AML-193 (cell line): ENCODE measurements at places on chromosomes 1 and 21.

DNA sequence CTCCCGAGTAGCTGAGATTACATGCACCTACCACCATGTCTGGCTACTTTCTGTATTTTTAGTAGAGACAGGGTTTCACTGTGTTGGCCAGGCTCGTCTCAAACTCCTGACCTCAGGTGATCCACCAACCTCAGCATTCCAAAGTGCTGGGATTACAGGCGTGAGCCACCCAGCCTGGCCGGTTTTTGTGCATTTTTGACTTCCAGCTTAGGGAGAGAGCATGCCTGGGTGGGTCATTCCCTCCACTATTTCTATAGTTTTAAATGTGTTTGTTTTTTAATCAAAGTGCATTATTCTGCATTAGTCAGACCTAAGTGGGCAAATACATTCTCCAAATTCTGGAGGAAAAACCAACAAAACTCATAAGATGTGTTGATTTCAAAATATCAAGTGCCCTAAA lies 207.4 kb upstream of the NRIP1 start:
- no peak for DNase-seq

DNA sequence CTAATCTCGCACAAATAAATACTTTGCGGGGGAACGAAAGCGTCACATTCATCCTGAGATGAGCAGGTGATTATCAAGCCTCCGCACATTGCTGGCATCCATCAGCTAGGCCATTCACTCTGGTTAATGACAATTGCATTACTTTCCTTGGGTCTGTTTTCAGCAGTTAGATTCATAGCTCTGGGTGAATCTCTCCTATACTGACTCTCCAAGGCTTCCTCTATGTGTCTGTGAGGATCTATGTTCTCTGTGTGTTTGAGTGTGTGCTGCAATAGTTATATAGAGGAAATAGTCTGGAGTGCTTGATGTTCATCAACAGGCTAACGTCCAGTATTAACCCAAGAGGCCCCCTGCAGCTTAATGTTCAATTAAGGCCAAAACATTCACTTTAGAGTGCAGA lies 133.0 kb upstream of the CTTNBP2NL start:
- DNase-seq, result no peak

GRCh38 chr1:7301664-7301981 lies 469.5 kb upstream of the VAMP3 start:
- DNase-seq, result no peak

DNA sequence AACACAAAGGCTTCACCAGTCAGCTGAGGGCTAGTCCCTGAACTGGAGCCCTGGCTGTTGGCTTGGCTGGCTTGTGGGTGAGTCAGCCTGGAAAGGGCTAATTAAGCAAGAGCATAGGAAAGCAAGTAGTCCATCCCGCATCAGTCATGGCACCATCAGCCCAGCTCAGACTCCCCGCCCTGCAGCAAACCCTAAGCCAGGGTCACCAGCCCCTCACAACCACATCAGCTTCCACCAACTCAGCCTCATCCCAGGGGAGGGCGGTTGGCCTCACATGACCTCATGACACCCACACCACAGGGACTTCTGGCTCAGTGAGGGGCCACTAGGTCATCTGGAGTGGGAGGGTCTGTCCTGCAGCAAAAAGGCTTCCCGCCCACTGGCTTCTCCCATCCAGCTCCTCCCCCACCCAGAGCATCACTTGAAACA lies 7.0 kb upstream of the SPATC1L start:
- DNase-seq, result no peak

GRCh38 chr1:186618401-186619170 lies 61.6 kb downstream of the PTGS2 start:
- DNase-seq, result peak; percentile 96

DNA sequence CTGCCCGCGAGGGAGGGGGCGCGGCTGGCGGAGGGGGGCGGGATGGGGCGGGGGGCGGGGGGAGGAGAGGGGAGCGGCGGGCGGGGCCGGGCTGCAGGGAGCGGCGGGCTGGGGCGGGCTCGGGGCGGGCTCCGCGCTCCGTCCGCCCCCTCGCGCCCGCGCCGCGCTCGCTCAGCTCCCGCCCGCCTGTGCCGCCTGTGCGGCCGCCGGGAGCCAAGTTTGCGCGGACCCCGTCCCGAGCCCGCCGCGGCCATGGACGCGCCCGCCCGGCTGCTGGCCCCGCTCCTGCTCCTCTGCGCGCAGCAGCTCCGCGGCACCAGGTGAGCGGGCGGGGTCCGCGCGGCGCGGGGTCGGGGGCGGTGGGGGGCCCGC lies at the start of gene GABRD:
Gene GABRD (plus strand): TSS at position 174 of the 372 bp plus-strand sequence. CDS start 79 bp downstream, at position 253.
- no peak for DNase-seq

- DNase-seq, result no peak
These were observed 59.8 kb upstream of the MUTYH start for GRCh38 chr1:45400049-45400448.

GRCh38 chr1:80359666-80360065 lies 1353.1 kb upstream of the ADGRL4 start:
- DNase-seq, result no peak

- peak; percentile 54 for DNase-seq
These were observed 27.4 kb downstream of the SYF2 start for GRCh38 chr1:25204797-25205480.

GRCh38 chr1:92543131-92544055 lies 56.7 kb upstream of the GFI1 start:
- no peak for DNase-seq

DNA sequence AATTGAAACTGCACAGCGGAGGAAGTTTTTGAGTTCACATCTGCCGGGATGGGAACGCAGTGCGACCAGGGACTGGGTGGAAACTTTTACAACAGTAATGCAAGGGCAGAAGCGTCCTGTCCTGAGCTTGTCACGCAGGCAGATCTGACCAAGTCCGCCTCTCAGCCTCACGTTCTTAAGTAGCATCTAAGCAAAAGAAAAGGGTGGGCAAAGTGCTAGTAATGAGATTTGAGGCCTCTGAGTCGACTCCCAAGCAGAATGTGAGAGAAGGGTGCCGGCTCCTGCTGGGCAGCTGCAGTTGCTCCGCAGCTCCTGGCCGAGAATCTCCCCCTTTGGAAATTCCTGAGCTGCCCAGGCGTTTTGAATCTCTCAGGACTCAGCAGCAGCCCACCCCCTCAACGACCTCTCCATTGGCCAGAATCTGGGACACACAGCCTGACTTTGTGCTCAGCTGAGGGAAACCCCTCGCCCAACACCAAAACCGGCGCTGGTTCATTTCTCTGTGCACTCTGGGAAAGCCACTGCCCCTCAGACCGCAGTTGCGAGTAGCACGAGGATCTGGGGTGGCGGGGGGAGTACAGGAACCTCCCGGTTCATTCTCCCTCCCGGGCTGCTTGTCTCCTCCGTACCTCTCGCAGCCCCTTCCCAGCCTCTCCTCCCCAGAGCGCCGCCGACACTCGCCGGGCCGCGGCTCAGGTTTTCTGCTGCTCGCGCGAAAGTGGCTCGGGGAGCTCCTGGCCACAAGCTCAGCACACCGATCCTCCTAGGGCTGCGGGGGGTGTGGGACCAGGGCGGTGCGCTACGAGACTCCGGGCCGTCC lies 913 bp upstream of the S1PR1 start:
- no peak for DNase-seq

GRCh38 chr1:85911742-85912141 lies 203.5 kb upstream of the ZNHIT6 start:
- no peak for DNase-seq

- peak; percentile 41 for DNase-seq
These were observed 26.8 kb upstream of the NCAM2 start for GRCh38 chr21:20971296-20971921.

- DNase-seq, result peak; percentile 21
These were observed 612.9 kb downstream of the PTPRU start for GRCh38 chr1:29849038-29849750.

DNA sequence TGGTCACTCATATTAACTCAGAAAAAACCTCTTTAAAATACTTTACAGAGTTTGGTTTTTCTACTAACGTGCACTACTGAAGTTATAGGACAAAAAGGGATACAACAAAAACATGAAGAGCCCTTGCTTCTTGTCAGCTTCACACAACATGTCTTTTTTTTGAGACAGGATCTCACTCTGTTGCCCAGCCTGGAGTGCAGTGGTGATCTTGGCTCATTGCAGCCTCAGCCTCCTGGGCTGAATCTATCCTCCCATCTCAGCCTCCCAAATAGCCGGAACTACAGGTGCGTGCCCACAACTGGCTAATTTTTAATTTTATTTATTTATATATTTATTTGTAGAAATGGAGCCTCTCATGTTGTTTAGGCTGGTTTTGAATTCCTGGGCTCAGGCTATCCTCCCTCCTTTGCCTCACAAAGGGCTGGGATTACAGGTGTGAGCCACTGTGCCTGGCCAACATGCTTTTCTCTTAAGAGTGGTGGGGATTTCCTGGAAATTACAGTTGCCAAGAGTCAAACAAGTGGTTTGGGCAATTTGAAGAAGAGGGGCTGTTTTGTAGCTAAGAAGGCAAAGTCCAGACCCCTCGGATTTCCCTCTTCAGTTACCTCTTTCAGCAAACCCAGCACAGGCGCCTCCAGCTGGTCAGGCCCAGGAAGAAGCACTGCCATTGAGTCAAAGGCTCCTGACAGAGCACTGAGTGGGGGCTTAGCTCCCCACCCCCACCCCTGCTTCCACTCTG lies 6.4 kb upstream of the SMPDL3B start:
- no peak for DNase-seq

GRCh38 chr1:158248771-158249170 lies 5.5 kb upstream of the CD1A start:
- peak; percentile 27 for DNase-seq

- no peak for DNase-seq
These were observed 22.0 kb upstream of the WDR26 start for GRCh38 chr1:224456637-224456953.

- DNase-seq, result peak; percentile 75
These were observed 76.6 kb downstream of the NDUFS5 start for GRCh38 chr1:39102537-39103327.

DNA sequence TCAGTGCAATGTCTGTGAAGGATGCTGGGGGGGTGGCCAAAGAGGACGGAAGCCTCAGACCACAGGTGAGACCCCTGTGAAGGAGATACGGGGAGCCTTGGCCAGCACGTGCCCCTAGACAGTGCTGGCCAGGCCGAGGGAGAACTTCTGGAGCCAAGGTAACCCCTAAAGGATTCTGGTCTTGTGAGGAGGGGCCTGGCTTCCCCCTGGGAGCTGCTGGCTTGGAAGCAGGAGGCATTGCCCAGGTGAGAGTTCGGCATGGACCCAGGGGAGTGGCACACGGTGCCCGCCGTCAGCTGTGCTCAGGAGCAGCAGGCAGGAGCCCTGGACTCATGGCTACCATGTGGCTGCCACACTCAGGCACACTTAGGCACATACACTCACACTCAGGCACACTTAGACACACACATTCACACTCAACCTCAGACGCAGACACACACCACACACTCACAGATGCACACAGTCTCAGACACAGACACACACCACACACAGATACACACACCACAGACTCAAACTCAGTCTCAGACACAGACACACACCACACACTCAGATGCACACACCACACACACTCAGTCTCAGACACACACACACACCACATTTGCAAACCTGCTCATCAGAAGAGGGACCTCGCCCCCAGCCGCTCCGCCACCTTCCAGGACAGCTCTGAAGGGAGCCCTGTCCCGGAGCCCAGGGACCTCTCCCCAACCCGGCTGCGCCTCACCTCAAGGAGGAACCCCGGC lies 1.1 kb upstream of the COL6A2 start:
- no peak for DNase-seq

GRCh38 chr1:155940993-155941844 lies at the start of gene RXFP4:
Gene RXFP4, plus strand, starts transcription at chr1:155941638. Its CDS starts 72 bp downstream, at chr1:155941710.
- no peak for DNase-seq

DNA sequence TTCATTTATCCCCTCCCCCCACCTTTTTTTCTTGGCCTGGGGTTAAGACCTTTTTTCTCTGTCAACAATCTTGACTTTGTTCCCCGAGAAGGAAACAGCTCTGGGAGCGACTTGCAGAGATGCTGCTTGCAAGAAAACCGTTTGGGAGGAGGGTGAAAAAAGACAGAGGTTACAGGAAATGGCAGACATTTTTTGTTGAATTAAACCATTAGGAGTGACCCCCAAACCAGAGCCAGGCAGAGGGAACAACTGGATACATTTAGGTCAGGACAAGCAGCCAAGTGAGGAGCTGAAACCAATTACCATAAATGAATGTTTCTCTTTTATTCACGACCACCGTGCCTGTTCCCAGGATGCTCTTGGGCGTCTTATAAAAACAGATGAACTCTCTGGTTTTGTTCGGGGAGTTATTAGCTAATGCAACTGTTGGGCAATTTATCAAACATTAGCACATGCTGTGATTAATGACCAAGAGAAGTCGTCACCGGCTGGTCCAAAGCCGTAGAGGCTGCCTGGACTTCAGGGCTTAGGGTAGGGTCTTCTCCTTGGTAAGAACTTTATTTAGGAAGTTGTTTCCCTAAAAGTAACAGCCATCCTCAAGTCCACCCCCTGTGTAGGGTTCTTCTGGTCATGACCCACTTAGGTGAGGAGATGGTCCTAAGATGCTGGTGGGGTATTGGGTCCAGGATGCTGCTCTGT lies 141.0 kb downstream of the FOXD2 start:
- DNase-seq, result no peak

DNA sequence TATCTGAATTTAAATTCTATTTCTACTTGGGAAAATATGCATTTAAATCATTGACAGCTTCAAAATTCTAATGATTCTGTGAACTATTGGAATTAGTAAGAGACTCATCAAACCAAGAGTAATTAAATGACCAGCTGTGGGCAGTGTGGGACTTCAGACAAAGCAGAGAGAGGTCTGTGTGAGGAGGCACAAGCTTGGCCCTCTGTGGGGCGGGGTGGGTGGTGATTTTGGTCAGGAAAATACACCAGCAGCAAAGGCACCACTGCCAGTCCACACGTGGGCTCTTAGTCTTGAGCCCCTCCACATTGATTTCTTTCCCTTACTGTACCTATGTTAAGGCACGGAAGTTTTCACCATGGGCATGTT lies 39.2 kb upstream of the RAB4A start:
- DNase-seq, result peak; percentile 6

DNA sequence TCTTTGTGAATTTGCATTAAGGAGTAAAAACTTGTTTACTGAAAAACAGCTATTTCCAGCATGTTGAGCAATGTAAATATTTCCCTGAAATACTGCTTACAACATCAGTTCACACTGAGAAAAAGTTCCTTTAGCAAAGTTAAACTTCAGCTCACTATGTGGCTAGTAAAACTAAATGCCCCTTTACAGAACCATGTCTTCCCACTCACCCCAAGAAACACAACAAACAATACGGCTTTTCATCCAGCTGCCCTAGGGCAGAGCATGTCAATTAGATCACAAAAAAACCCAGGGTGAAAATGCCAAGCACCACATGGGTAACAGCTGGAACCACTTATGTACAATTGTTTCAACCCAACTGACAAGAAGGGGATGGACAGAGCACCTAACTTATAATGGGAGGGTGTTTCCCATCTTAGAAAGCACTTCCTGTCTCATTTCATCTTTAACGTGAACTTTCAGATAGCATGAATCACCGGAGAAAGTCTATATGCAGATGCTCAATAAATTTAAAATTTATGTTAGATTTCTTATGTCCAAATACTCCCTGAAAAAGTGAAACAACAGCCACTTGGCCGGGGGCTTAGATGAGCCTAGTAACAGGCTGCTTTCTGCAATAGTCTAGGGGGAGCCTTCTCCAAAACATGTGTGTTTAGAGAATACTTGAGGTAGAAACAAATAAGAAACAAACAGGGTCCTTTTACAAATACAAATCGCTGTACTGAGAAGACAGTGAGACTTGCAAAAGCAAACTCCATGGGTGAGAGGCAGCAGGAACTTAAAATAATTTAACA lies 6.6 kb downstream of the NID1 start:
- DNase-seq, result no peak
